ENCODE measurements at places on chromosomes 2 and 18.

GRCh38 chr2:219228041-219228910 lies 1.2 kb downstream of the ATG9A start:
- no peak for DNase-seq

DNA sequence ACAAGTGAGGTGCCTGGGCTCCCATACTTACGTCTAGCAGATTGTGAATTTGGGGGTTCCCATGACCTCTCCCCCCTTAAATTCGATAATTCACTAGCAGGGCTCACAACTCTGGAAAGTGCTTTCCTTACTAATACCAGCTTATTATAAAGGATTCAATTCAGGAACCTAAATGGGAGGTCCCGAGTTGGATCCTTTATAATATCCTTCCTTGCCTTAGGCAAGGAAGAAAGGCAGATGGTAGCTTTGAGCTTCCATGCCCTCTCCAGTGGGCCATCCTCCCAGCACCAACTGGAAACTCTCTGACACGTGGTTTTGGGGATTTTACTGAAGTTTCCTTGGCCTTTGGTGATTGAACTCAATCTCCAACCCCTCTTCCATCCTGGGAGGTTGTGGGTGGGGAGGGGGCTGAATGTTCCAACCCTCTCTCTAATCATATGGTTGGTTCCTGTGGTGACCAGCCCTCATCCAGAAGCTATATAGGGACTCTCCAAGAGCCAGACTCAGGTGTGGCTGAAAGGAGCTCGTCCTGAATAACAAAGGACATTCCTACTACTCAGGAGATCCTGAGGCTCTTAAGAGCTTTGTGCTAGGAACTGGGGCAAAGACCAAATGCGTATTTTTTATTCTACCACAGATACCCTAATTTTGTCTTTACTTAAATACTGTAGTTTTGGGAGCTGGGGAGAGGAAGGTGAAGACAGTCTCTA lies 62.2 kb downstream of the HAUS1 start:
- no peak for DNase-seq

DNA sequence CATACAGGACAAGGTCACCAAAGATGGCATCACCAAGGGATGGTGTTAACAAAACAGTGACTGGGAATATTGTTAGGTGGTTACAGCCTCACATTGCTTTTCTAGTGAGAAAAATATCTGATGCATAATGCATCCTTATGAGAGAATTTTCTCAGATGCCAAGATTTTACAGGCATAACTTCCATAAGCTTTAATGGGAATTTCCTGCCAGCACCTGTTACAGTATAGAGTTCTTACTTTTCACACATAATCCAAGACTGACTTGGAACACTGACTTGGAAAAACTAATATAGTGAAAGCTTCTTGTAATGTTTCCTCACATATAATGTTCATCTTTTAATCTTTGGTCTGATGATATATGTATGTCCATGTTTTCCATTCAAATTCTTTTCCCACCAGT lies 402.8 kb downstream of the ARHGAP15 start:
- DNase-seq: no peak

DNA sequence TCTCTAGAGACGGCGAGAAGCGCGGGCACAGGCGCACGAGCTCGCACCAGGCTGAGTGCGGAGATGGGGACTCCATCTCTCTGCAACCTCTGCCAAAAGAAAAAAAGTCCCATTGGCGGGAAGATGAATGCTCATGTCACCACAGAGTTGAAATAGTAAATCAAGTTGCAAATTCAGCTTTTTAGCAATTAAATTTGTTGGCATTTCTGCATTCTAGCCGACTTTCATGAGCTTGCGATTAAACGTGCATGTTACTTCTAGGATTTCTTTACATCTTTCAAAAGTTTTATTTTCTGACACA lies 588 bp downstream of the CHAC2 start:
- DNase-seq: no peak

- DNase-seq: no peak
Observed at GRCh38 chr18:136433-136832, 21.9 kb upstream of the USP14 start.

Data from HFFc6 (cell line).